Mammary microvascular endothelial cell (primary cell): ENCODE measurements at places on chromosomes 7 and 10. TPM values are rescaled to one million over a fixed set of nuclear protein-coding genes. Genes with fewer than 3 reads are reported as not detected.

Gene EN2
- not detected in 2 replicates for total RNA-seq

Gene FZD8
- 11.2 and 14.9 TPM in 2 replicates for total RNA-seq

Gene PLPP4
- not detected in 2 replicates for total RNA-seq

Gene STEAP1
- total RNA-seq: 25.1 and 27.2 TPM in 2 replicates

Gene PRPS1L1
- not detected in 2 replicates for total RNA-seq

Gene CTBP2
- 81.1 and 86.5 TPM in 2 replicates for total RNA-seq

Gene ABCB1
- 41.7 and 42.0 TPM in 2 replicates for total RNA-seq

Gene SPDYE5
- total RNA-seq: not detected in 2 replicates

Gene ASB10
- not detected in 2 replicates for total RNA-seq

Gene DGKB
- total RNA-seq: not detected in 2 replicates

Gene ADRB1
- total RNA-seq: 1.5 and 2.1 TPM in 2 replicates

Gene FEZF1
- total RNA-seq: not detected in 2 replicates

Gene TCERG1L
- total RNA-seq: not detected in 2 replicates

Gene ACTL6B
- not detected in 2 replicates for total RNA-seq
